ENCODE measurements at places on chromosomes 2 and 18. TPM values are rescaled to one million over a fixed set of nuclear protein-coding genes. Genes with fewer than 3 reads are reported as not detected.

- no peak for DNase-seq
These were observed 217.5 kb upstream of the SOX11 start for GRCh38 chr2:5474716-5475115.

DNA sequence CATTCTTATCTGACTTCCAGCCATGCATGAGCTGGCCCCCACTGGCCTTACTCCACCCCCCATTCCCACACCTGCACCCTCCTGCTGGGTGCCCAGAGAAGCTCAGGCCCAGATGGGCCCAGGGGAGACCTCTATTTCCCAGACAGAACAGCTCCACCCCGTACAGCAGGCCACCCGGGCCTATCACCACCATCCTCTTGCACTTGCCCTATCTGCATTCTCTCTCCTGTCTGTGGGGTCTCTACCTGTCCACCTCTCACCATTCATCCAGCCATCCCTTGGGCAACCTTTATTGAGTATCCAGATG, 25.3 kb upstream of the TNS1 start:
- DNase-seq, result no peak

GRCh38 chr18:54777989-54778388, 50.3 kb upstream of the RAB27B start:
- no peak for DNase-seq

Gene PDE6D
- polyA plus RNA-seq, result 20.9 TPM

GRCh38 chr2:19801367-19802080, 100.3 kb downstream of the TTC32 start:
- peak; percentile 94 for DNase-seq

Gene KCNE4
- polyA plus RNA-seq, result 2.3 TPM

DNA sequence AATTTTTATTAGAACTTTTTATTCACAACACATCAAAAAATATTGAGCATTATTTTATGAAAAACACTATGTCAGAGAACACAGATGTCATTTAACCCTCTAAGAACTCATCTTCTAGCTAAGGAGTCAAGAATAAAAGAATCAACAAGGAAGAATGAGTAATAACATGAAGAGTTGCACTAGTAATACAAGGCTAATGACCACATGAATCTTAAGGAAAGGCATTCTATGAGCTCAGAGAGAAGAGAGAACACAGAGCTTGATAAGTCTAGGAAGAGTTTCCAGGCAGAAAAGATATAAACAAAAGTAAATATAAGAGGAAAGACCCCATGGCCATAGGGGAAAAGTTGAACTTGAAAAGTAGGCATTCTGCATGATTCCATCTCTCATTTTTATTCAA, 166.5 kb downstream of the MAIP1 start:
- DNase-seq, result no peak

- DNase-seq, result no peak
These were observed 1.1 kb downstream of the SPAG16 start for GRCh38 chr2:213285404-213285803.

Gene RPRM
- polyA plus RNA-seq, result not detected

Gene SPP2
- polyA plus RNA-seq, result not detected

GRCh38 chr18:2411381-2411960, 159.8 kb downstream of the METTL4 start:
- DNase-seq, result peak; percentile 3

DNA sequence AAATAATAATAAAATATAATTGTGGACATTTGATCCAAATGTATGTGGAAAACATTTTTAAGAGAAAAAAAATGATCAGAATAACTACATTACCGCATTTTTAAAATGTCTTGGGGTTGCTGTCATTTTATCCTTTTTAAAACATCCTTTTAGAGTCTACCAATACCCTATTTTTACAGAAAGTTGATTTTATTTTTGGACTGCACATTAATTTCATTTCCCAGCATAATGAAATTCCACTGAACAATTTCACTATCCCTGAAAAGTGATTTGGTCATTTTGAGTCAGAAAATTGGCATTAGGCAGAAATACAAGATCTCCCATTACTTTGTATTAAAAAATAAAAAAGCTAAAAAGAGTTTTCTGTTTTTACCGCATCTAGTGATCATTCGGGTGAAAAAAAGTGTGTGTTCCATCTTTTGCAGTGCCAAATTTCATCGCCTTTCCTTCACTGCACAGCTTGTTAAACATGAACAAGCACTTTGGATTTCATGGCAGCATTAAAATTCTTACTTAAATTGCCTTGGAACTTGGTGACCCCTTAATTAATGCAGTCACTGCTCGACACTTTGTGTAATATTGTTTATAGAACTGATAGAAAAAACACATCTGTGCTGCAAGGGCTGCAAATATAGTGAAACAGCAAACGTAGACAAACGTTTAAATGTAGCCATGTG, 611.7 kb downstream of the TSN start:
- DNase-seq, result no peak

Gene CCDC88A
- polyA plus RNA-seq, result 21.3 TPM

- DNase-seq, result no peak
These were observed 398.2 kb upstream of the TRIB2 start for GRCh38 chr2:12318427-12319057.

- no peak for DNase-seq
These were observed 95.7 kb downstream of the BIN1 start for GRCh38 chr2:127011231-127011661.

Gene ABCG8
- polyA plus RNA-seq, result not detected

DNA sequence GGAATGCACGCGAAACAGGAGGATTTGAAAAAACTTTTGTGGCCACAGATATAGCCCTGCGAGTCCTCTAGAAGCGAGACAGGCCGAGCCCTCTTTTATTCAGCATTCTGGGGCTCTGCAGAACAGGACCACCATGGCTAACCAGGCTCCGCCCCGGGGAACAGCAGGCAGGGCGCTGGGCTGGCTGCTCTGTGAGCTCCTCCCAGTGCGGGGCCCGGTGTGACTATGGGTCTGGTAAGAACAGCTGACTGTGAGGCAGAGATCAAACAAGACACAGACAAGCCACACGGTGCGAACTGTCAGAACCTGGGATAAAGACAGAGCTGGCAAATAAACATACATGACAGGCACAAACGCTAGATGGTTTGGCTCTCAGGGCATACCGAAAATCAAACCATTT, 15.5 kb downstream of the PXDN start:
- no peak for DNase-seq

DNA sequence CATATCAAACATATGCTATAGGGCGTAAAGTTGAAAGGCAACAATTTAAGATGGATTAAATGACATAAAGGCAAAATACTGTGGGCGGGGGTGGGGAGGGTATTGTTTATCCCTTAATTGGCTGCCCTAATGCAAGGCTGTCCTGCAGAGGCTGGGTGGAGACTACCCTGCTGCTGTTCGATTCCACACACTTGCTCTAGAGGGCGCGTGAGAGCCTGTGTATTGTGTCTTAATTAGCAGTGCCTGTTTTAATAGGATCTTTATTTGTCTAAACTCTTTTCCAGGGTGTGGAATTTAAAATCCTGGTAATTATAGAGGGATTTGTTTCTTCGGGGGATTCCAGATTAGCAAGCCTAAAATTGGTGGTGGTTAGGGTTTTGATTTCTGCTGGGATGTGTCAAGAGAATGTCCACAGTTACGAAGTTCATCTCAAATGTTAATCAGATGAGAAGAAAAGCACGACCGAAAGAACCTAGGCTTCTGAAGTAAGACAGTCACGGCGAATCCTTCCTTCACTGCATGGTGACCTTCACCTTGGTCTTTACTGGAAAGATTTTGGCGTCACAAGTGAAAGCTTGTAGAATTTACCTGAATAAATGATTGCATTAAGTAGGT, 103.5 kb upstream of the MAP3K20 start:
- DNase-seq, result peak; percentile 52

DNA sequence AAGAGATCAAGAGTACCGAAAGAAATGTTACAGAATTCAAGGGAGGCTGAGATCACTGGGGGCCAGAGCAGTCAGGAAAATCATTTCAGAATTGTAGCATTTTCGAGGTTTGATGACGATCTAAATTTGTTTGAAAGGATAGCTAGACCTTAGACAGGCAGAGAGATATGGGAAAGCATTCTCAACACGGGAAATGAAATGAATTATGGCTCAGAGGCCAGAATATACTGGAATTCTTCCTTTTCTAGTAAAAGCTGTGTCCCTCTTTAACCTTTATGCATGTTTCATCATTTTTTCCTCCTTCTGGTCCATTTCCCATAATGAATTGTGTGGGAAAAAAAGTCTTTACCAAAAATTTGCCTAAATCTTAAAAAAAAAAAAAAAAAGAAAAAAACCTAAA, 78.8 kb downstream of the NABP1 start:
- no peak for DNase-seq

Gene RAB17
- 2.3 TPM for polyA plus RNA-seq

DNA sequence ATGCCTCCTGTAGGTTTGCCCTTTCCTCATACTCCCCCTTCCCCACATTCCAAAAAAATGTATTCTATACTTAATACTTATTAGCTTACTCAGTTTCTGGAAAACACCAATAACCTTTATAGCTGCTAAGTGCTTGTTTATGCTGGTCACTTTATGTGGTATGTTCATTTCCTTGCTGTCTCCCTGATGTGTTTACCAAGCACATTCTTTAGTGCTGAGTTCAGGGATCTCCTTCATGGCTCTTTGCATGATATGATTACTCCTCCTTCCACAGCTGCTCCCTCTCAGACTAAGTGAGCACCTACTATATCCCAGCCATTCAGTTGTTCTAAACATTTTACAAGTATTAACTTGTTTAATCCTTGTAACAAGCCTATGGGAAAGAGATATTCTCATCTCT, 698.3 kb upstream of the FANCL start:
- DNase-seq, result peak; percentile 42

DNA sequence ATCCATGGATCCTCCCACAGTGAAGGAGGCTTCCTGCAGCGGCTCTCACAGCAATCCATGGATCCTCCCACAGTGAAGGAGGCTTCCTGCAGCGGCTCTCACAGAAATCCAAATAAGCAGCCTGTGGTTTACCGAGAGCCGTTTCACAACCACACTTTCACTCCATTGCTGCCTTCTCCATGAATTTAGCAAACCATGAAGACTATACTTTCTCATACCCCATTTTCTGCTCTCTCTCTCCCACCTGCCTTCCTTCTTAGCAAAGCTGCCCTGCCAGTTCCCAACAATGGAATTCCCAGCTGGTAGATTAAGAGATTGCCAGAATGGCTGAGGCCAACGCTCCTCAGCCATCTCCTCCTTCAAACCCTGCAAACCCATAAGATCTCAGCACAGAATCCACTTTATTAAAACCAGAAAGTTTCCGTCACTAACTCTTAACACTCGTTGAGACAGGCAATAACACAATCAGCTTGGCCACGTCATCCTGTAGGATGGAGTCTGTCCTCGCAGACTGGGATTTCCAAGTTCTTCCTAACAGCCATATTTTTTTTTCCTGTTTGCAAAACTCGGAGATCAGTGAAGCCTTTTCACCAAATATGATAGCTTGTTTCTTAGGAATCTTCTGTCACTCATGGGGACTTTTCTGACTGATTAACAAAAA, 162.2 kb downstream of the PXDN start:
- DNase-seq, result no peak

DNA sequence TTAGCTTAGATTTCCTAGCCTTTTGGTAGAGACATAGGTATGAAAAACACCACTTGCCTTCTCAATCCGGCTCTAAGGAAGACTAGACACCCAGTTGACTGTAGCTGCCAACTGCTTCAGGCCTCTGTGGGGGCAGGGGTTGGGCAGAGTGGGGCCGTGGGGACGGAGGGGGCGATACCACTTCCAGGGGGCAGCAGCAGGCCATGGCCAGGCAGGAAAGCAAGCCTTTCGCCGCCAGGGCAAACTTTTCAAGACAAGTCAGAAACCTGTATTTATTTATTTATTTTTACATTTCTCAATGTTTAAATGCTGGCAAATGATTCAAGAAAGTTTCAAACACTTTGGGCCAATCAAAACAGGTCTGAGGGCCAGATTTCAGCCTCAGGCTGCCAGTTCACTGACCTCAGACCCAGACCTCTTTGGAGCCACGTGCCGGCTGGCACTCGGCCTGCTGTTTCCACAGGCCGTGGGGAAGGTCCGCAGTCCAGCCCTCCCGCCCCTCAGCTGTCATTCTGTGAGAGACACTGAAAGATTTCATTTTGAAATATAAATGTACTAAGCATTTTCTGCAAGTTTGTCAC, 63.8 kb downstream of the MEX3C start:
- DNase-seq, result no peak

- DNase-seq, result no peak
These were observed 194.6 kb downstream of the METTL4 start for GRCh38 chr18:2376707-2377106.

DNA sequence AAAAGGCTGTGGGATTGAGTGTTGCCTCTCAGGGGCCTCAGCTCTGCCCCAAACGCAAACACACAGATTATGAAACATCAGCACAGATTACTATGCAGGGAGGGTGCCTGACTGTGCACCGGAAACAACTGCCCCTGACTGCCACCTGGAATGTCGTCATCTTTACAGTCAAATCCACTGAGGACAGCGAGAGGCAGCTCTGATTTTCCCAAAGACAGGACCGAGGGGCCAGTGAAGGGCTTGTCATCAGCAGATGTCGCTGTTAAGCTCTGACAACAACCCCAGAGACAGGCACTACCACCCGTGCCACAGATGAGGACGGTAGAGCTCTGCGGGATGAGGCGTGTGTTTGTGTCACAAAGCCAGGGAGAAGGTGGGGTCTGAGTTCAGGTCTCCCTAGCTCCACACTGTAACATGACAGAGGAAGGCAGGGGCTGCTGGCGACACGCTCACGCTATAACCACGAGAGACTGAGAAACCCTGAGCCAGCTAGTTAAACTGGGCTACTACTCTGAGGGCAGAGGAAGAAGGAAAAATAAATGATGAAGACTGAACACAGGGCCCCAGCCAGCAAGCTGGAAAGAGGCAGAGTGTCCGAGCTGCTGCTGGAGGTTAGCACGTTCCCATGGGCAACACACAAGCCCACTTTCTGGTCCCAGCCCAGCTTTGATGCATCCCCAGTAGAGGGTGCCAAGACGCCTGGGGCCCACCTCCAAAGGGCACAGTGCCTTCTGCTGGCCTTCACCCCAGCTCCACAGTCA, 47.0 kb downstream of the PARD6G start:
- peak; percentile 7 for DNase-seq

Data from A549 (cell line).